ENCODE measurements at places on chromosomes 4 and X.

DNA sequence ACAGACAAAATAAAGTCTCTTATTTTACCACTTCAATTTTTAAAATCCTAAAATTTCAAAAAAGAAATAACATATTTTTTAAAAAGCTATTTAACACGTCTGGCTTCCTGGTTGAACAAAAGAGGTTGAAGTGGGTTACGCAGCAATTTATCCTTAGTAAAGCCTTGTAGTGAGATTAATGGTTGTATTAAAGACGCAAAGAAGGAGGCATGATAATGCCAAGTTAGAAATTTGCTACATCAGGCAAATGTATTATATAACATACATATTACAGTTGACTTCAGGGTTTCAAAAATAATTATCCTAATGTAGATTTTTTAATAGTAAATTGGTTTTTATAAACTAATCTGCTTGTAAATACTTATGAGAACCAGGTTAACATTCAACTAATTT is 35.3 kb downstream of the ANKRD17 start:
- no peak for DNase-seq

GRCh38 chr4:98838977-98839618 is 89.8 kb downstream of the EIF4E start:
- no peak for DNase-seq

GRCh38 chr4:135927651-135928050 is 1604.6 kb downstream of the PCDH18 start:
- DNase-seq: no peak

- no peak for DNase-seq
Measured at GRCh38 chr4:75718529-75718928, 5.8 kb upstream of the USO1 start.

GRCh38 chr4:140710908-140711622 is 45.1 kb downstream of the TBC1D9 start:
- no peak for DNase-seq

DNA sequence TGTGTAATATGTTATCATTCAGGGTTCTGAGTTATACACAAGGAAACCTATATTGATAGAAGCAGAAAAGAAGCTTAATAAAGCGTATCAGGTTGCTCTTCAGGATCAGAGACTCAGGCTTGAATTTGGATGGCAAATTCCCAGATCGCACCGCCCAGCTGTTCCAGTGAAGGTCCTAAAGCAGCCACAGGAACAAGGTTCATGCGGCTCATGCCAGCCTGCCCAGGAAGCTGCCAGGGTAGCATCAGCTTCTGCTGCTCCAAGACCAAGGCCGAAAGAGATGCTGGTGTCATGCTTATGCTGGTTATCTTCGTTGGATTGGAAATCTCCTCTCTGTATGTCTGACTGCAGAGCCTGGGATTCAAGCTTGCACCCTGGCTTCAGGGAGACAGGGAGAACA is 127.7 kb downstream of the MANBA start:
- no peak for DNase-seq

- no peak for DNase-seq
Measured at GRCh38 chr4:7687006-7687405, 252.3 kb upstream of the PSAPL1 start.

- DNase-seq: no peak
Measured at GRCh38 chr4:148834804-148835631, 392.8 kb upstream of the NR3C2 start.

DNA sequence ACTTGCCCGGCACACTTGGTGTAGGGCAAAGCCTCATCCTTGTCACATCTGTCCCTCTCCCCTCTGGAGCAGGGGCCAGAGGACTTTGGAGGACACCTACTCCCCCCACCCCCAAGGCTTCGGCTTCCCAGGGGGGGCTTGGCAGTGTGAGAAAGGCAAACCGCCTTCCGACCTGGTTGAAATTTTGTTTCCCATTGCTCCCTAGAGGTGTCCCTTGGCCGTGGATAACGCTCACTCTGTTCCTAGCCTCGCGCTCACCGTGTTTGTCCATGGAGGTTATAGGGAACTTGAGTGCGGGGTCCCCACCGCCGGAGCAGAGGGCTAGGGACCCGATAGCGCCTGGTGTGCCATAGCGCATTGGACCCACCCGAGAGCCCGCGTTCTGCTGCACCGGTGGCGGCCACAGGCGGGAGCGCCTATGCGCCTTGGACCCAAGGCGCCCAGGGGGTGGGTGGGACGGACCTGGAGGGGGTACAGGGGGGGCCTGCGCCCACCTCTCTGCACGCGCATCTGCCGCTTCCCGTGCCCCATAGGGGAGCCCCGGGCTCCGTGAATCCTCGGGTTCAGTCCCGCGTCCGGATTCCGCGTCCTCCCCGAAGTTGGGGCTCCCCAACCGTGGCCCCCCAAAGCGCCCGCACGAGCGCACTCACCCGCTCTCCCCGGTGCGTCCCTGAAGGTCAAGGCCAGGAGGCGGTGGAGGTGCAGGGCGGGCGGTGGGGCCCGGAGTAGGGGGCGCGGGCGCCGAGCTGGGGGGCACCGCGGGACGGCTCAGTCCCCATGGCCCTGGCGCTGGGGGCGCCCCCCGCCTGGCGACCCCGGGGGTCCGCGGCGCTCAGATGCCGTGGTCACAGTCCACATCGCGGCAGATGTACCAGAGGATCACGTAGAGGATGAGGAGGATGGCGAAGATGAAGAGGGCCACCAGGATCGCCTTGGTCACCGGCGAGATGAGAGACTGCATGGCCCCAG is 82.7 kb upstream of the DHRSX start:
- DNase-seq: no peak

DNA sequence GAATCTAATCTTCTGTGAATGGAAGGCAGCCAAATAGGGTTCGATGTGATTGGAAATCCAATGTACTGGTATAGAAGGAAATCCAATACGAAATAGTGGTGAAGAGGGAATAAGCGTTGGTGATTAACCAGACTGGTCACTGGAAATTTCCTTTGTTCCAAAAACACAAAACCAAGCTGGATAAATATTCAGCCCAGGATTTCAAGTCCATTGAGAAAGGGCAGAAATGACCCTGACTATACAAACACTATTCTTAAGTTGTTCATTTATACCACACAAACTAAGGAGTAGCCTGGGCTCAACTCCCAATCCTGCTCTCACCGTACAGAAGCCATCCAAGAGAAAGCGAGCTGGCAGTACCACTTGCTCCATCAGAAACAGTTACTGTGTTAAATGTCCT is 32.2 kb downstream of the PCDH19 start:
- no peak for DNase-seq

DNA sequence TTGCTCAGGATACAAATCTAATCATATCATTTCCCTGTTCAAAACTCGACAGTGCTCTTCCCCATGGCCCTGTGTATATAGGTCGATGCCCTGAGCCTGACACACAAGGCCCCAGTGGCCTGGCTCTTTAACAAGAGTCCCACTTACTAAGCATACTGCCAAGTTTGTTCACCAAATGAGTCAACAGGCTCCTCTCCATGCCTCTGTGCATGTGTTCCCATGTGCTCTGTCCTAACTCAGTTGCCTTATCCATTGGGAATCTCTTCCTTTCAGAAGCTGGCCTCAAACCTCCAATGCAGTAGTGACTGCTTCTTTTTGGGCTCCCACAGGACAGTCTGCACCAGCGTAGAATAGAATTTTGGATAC is 18.9 kb upstream of the CXCR3 start:
- no peak for DNase-seq

DNA sequence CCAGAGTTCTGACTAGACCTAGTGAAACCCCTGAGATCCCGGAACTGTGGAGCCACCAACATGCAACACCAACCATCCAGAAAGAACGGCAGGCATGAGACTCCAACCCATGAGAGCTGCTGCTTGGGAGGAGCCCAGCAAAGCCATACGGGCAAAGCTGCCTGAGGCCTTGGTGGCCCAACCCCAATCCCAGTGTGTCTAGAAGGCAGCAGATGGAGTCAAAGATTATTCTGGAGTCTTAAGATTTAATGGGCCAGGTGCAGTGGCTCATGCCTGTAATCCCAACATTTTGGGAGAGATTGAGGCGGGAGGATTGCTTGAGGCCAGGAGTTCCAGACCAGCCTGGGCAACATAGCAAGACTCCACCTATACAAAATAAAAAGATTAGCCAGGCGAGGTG is 49.2 kb upstream of the PDK3 start:
- DNase-seq: no peak

GRCh38 chr4:80252427-80252826 is 14.0 kb upstream of the FGF5 start:
- no peak for DNase-seq

DNA sequence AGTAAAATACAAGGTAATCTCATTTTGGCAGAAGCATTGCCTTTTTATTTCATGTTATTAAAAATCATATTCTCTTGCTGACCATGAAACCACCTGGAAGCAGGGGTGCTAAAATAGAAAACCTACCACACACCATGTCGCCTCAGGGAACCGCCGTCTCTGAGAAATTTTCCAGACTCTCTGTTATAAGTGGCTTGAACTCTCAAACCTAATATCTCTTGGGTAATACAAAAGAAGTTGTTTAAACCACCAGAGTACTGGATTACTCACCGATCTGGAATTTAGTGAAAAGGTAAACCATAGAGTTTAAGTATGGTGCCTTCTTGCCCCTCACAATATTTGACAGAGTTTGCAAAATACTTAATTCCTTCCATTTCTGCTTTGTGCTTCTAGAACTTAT is 27.7 kb downstream of the ENPP6 start:
- DNase-seq: no peak

DNA sequence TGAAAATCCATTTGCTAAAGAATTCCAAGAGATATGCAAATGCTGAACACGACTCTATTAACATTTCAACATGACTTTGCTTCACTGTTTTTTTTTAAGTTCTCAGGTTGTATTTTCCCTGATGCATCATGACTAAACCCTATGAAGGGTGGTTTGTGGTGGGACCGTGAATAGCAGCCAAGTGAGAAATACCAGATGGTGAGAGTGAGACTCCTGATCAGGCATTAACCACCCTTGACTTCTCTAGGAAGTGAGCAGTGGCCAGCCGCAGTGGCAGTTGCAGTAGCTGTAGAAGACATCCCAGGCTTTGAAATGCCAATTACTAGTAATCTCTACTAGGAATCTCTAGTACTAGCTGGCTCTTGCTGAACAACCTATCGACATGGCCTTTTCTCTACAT is 383.4 kb downstream of the FAM133A start:
- DNase-seq: no peak

GRCh38 chr4:96164814-96165351 is 325.0 kb downstream of the PDHA2 start:
- DNase-seq: no peak

GRCh38 chr4:154120006-154120676 is 331.3 kb upstream of the SFRP2 start:
- no peak for DNase-seq

DNA sequence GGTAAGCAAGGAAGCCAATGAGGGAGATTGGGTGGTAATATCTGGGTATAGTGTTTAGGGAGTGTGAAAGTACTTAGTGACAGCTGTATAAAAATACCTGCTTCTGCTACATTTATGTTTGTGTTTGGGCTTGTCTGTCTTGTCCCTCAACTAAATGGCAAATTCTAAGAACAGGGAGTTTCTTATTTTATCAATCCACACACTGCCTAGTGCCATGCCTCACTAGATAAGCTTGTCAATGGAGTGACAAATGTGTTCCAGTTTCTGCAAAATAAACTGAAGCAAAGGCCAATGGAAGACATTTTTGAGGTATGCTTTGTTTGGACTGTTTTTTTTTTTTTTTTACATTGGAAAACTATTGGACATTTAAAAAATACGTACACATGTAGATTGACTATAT is 418.0 kb downstream of the SH2D1A start:
- no peak for DNase-seq

DNA sequence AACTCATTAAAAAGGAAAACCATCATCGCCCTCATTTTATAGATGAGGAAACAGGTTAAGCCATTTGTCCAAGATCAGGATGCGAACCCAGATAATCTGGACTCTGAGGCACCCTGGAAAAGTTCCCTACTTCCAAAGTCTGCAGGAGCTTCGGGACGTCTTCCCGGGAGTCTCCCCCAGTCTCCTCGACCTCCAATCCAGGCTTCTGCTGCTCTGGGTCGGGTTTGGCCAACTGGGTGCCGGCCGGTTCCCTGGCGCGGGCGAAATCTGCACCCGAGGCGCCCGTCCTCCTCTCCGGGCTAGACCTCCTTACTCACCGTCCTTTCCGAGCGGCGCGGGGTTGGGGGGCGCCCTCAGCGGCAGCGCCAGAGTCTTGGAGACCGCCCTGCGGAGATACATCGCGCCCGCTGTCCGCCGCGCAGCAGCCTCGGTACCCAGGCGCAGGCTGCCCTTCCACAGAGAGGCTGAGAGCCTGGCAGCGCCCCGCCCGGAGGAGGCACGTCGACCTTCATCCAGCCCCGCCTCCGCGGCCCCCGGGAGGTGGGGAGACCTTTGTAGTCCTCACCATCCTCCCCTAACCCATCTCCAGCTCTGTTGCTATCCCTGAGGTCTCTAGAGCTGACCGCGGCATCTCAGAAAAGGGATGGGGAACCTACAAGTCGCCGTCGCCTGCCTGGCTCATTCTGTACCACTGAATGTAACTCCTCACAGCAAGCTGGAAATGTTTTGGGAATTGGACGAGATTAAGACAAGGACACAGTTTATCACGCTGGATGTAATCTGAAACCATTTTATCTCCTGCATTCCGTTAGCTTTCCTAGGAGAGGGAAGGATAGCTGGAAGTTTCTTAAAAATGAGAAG is at the start of gene MGARP:
MGARP (minus strand) TSS at position 466 of the 861 bp plus-strand sequence; CDS start at position 399, 67 bp downstream.
- no peak for DNase-seq

- DNase-seq: no peak
Measured at GRCh38 chrX:10484683-10485247, 135.6 kb downstream of the MID1 start.

DNA sequence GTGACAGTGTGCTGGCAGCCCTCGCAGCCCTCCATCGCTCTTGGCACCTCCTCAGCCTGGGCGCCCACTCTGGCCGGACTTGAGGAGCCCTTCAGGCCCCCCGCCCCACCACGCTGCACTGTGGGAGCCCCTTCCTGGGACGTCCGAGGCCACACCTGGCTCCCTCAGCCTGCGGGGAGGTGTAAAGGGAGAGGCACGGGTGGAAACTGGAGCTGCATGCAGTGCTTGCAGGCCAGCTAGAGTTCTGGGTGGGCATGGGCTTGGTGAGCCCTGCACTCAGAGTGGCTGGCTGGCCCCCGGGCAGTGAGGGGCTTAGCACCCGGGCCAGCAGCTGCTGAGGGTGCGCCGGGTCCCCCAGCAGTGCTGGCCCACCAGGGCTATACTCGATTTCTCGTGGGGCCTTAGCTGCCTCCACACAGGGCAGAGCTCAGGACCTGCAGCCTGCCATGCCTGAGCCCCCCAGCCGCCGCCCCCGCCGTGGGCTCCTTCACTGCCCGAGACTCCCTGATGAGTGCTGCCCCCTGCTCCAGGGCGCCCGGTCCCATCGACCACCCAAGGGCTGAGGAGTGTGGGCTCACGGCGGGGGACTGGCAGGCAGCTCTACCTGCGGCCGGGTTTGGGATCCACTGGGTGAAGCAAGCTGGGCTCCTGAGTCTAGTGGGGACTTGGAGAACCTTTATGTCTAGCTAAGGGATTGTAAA is 1672.7 kb upstream of the PCDH7 start:
- no peak for DNase-seq
